Esophagus squamous epithelium (tissue), 5 donors: ENCODE measurements at places on chromosomes 2 and 18. TPM values are rescaled to one million over a fixed set of nuclear protein-coding genes. Genes with fewer than 3 reads are reported as not detected.

The LTBP1 gene
- total RNA-seq: 5.5 TPM

The KCNG3 gene
- 0.38 TPM for total RNA-seq

The IL1F10 gene
- total RNA-seq: not detected

The CD8A gene
- total RNA-seq: 6.5 TPM

The HOXD1 gene
- total RNA-seq: 0.19 TPM

The LOXHD1 gene
- not detected for total RNA-seq

DNA sequence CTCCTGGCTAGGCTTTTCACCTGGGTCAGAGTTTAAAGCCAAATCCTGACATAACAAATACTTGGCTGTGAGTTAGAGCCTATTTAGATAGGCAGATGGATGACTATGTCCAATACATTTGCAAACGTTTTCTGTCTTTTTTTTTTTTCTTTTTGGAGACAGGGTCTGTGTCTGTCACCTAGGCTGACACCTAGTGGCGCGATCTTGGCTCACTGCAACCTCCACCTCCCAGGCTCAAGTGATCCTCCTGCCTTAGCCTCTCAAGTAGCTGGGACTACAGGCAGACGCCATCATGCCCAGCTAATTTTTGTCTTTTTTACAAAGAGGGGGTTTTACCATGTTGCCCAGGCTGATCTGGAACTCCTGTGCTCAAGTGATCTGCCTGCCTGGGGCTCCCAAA is 124.8 kb downstream of the DYM start:
- H3K4me3 ChIP-seq: no peak overlapping the region
- peaks cover 3% of the 10 kb centered on the region for H3K36me3 ChIP-seq
- H3K4me1 ChIP-seq: peaks cover 12% of the 10 kb centered on the region
- H3K27ac ChIP-seq: no peak overlapping the region
- no peaks in the 10 kb centered on the region for H3K27me3 ChIP-seq
- DNase-seq: no peak

DNA sequence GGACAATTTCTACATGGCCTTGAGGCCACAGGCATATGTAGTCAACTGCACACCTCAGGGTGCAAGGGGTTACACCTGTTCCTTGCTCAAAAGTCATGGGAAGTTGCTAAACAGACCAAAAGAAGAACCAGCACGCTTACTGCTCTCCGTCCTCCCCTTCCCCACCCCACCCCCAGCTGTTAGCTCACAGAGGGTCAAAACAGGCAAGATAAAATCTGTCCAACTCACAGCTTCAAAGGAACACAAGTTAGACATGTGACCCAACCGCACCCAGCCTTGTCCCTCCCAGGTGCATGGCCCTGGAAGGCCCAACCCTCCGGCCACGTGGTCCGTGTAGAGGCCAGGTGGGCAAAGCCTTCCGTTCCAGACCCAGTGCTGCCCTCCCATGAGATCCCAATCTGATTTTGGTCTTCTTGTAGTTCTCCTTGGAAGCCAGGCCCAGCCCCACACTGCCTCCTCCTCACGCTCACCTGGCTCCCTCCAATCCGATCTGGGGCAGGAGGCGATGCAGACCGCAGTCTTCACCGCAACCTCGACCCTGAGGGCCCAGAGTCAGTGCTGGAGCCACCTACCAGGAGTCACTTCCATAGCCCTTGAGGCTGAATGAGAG is 14.5 kb upstream of the ASPRV1 start:
- H3K4me1 ChIP-seq: no peaks in the 10 kb centered on the region
- no peaks in the 10 kb centered on the region for H3K27me3 ChIP-seq
- no peak overlapping the region for H3K27ac ChIP-seq
- H3K4me3 ChIP-seq: no peak overlapping the region
- no peaks in the 10 kb centered on the region for H3K36me3 ChIP-seq

GRCh38 chr2:192072778-192073177 is 122.0 kb downstream of the TMEFF2 start:
- no peaks in the 10 kb centered on the region for H3K27me3 ChIP-seq
- H3K4me3 ChIP-seq: no peak overlapping the region
- no peaks in the 10 kb centered on the region for H3K36me3 ChIP-seq
- H3K4me1 ChIP-seq: no peaks in the 10 kb centered on the region
- no peak for DNase-seq
- H3K27ac ChIP-seq: no peak overlapping the region

DNA sequence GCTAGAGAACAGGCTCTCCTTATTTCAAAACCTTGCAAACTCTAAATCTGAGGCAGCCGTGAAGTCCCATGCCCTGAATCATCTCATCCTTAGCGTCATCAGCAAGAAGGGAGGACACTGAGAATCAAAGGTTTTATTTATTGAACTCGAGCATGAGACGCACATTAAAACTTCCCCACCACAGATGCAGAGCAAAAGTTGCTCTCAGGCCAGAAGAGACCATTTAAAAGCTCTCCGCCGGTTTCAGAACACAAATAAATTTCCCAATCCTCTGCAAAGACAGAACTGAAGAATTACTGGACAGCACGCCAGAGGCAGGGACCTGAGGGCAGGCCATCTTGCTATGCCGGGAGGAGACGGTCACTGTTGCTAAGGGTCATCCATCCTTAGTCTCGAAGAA is 1.3 kb downstream of the AMMECR1L start:
- peak overlapping the region; percentile 79 for H3K4me3 ChIP-seq
- no peaks in the 10 kb centered on the region for H3K36me3 ChIP-seq
- peaks cover 23% of the 10 kb centered on the region for H3K4me1 ChIP-seq
- no peaks in the 10 kb centered on the region for H3K27me3 ChIP-seq

DNA sequence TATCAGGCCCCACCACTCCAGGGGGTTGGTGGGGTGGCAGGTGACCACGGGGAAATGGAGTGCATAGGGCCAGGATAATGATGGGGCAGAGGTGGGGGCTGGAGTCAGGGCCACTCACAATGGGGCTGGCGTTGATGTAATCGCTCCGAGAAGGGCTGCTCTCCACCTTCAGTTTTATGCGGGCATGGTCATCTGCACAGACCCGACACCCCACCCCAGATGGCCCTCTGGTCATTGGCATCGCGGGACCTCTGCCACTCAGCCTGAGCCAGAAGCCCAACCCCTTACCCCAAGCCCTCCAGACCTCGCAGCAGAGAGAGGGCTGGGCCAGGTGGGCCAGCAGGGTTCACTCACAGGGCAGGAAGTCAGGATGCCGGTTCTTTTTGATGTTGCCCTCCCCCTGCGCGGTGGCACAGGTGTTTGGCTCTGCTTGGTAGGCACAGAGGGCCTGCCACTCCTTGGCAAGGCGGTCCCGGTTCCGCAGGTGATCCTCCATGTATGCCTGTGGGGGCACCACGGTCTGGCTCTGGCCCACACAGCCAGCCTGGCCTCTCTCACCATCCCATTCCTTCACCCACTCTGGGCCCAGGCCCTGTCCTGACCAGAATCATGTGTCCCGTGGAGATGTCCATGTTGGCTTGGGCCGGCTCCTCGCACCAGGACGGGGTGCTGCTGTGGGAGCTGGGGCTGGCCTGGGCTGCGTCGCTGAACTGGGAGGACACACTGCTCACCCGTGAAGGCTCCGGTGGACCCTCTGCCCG is 12.4 kb downstream of the PTPRN start:
- H3K27ac ChIP-seq: no peak overlapping the region
- no peaks in the 10 kb centered on the region for H3K36me3 ChIP-seq

DNA sequence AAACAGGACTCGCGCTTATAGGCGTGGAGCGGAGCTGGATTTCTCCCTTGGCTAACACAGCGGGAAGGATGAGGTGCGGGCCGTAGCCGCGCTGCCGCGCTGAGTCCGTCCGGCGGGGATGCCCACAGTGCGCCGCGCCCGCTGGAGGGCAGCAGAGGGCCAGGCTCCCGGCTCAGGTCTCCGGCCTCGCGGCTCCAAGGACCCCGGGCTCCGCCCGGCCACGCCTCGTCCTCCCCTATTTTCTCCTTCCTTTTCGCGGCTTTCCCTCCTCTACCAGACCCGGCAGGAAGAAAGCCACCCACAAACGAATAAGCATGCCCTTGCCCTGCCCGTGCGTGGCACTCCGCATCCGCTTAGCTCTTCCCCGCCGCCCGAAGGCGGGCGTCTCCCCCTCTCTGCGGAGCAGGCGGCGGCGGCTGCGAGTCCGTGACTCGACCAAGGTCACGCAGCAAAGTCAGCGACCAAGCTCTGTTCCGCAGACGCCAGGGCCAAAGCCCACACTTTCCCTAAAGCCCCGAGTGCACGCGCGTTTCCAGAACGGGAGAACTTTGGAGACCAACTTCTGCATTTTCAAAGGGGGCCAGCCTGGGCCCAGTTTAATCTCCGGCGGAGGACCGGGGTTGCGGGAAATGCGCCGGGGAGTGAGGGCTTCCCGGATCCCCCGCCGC is 48.5 kb downstream of the KCNIP3 start:
- H3K27me3 ChIP-seq: no peaks in the 10 kb centered on the region
- H3K36me3 ChIP-seq: no peaks in the 10 kb centered on the region
- peak overlapping the region; percentile 32 for H3K27ac ChIP-seq
- H3K4me3 ChIP-seq: peak overlapping the region; percentile 74
- DNase-seq: no peak

DNA sequence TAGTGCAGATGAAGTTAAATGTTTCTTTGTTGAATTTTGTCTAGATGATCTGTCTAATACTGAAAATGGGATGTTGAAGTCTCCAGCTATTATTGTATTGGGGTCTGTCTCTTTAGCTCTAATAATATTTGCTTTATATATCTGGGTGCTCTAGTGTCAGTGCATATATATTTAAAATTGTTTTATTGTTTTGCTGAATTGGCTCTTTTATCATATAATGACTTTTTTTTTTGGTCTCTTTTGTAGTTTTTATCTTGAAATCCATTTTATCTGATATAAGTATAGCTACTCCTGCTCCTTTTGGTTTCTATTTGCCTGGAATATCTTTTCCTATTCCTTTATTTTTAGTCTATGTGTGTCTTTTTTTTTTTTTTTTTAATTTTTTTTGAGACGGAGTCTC is 79.2 kb downstream of the COMMD1 start:
- no peaks in the 10 kb centered on the region for H3K27me3 ChIP-seq
- no peaks in the 10 kb centered on the region for H3K36me3 ChIP-seq
- no peak overlapping the region for H3K4me3 ChIP-seq
- peaks cover 2% of the 10 kb centered on the region for H3K4me1 ChIP-seq
- H3K27ac ChIP-seq: no peak overlapping the region

DNA sequence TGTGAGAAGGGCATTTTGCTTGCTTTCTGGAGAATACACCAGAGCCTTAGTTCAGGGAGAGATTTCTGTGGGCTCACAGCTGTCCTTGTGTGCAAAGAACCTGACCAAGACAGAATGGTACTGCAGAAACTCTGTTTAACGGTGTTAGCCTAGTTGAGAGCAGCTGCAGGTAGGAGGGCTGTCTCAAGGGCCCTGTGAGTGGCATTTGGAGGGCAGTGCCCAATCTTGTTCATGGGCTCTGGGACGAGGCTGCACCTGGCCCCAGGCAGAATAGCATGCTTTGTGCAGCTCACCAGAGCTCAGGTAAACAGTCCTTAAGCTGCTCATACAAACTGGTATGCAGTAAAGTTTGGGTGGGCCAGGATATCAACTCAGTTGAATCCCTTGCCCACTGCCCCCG is 16.9 kb upstream of the RGPD4 start:
- no peaks in the 10 kb centered on the region for H3K27me3 ChIP-seq
- no peak overlapping the region for H3K27ac ChIP-seq
- no peaks in the 10 kb centered on the region for H3K36me3 ChIP-seq
- no peaks in the 10 kb centered on the region for H3K4me1 ChIP-seq

DNA sequence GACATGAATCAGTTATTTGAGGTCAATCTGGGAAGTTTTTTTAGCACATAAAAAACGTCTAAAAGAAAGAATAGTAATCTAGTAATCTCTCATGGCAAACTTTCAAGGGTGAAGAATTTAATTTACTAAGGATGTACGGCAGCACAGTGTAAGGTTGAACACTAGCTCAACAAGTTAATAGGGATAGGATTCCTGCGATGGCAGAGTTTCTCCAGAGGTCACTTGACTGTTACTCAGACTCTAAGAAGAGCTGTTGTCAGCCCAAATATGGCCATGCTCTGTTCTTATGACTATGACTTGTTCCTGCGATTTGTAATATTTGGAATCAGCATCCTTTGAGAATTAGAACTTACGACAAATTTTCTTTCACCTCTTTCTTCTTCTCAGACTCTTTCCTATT is 553.3 kb upstream of the TNP1 start:
- no peaks in the 10 kb centered on the region for H3K27me3 ChIP-seq
- H3K4me1 ChIP-seq: no peaks in the 10 kb centered on the region
- DNase-seq: no peak
- peak overlapping the region; percentile 85 for H3K27ac ChIP-seq

DNA sequence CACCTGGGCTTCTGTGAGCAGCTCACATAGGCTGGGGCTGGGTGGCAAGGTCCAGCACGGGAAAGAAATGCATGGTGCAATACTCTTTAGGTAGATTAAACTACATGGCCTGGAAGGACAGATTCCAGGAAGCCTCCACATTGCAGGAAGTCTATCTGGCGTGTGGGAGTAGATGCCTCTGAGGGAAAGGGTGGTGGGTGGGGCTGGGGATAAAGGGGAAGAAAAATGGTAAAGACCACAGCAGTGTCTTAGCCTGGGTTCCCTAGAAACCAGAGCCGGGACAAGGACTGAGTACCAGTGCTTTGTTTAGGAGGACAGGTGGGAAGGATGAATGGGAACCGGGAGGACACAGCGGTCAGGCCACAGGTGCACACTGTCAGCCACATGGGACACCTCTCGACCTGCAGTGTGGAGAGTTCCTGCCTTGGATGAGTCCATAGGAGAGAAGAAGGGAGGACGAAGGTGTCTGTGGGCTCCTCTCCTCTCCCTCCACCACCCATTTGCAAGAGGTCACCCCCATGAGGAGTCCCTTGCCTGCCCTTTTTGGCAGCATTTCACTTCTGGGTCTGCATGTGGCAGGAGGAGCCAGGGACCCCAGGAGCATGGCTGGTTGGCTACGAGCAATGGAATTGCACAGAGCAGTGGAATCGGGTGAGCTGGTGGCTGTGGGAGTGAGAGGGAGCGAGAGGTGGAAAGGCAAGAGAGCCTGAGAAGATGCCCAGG is 91.5 kb upstream of the HS6ST1 start:
- no peak for DNase-seq
- H3K27ac ChIP-seq: no peak overlapping the region
- H3K36me3 ChIP-seq: no peaks in the 10 kb centered on the region
- H3K4me1 ChIP-seq: peaks cover 33% of the 10 kb centered on the region
- no peaks in the 10 kb centered on the region for H3K27me3 ChIP-seq
